ENCODE measurements at places on chromosomes 5 and 9.

- no peak for DNase-seq
Observed at GRCh38 chr5:5705010-5705409, 282.5 kb downstream of the ICE1 start.

DNA sequence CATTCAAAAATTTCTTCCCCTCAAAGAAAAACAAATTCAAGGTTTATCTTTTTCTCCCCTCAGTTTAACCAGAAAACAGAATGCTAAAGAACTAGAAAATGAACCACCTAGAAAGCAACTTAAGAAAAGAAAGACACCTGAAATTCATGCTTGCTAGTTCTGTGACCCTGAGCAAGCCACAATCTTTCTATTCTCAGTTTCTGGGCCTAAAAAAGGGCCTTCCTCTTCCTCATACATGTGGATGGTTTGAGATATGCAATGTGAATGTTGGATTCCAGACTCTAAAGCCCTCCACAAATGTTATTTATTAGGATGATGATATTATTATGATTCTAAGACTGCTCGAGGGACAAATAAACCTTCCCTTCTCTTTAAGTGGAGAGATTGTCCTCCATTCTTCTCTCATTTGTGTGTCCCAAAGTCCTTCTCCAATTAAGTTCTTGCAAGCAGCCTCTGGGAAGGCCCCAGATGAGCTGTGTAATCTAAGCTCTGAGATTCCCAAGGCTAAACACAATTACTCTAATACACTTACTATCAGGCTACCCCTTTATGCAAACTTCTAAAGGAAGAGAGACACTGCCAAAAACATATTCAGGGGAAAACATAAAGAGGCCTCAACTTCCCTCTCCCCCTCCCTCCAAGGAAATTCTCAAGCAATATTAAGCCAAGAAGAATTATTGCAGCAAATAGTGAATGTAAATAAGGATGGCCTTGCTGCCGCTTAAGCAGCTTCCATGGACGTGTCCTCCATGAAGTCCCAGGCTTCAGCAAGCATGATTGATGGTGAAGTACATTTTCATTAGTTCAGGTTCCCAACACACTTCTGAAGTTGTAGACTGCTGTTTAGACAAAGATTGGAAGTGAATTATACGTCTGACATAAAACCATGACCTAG, 80.2 kb downstream of the PRKACG start:
- no peak for DNase-seq

DNA sequence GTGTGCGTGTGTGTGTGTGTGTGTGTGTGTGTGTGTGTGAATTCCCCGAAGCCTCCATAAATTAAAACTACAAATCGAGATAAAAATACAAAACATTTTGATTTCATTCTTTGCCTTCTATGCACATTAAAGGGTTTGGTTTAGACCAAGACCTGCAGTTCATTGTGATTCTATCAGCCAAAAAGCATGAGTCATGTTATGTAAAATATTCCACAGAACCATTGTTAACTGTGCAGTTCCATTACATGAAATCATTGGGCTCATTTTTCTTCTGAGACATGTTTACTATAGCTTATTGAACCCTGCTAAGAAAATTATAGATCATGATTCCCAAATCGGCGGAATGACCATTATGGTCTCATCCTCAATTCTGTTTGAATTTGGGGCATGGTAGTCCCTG, 11.7 kb downstream of the CAVIN4 start:
- no peak for DNase-seq

- DNase-seq = no peak
Observed at GRCh38 chr5:88878976-88879375, 4.0 kb downstream of the MEF2C start.

DNA sequence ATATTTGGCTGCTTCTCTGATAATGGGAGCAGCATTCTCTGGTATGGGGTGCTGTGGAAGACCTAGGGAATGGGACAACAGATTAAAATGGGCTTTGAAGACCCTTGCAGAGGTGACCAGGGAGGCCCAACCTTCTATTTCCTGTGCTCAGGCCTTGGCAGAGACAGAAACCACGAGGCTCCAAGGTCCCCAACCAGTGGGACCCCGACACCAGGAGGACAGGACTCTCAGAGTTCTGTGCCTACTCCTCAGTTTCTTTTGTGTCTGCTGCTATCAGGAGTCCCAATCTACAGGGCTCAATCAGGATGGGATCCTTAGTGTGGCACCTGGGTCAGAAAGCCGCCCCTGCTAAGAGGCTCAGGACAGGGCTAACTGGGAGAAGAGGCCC, 29.3 kb downstream of the CSF2 start:
- no peak for DNase-seq

DNA sequence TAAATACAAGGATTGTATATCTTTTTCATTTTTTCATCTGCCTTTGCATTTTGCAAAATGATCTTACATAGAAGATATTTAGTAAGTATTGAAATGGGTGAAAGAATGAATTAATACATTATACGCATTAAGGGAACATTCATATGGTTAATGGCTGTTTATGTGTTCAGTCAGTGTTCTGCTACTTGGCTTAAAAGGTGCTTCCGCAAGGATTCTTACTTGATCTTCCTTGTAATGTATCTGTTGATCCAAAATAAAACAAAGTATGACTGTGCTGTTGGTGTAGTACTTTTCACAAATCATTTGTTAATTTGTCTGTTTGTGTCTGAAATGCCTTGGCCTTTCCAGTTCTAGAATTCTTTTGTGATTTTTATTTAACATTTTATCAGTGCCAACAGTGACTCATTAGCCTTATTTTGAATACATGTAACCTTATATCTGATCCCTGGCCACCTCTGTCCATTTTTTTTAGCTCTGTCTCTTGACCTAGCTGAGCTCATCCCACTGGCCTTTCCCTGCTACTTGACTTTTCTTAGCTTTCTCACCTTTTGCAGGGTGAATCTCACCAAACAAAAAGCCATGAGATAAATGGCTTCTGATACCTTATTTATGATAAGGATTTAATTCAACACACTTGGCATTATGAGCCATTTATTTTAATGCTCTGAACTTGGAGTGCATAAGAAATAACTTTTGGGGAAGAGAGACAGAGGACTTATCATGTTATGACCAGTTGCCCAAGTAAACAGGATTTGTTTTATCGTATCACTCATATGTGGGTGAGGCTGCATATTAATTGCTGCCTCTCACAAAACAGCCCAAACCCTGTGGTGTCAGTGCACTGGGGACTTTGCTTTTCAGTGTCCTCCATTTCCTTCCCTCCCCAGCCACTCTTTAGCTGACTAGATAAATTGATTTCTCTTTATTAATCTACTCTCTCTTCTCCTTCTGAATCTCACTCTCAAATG, 340.3 kb downstream of the KDM4C start:
- no peak for DNase-seq

- no peak for DNase-seq
Observed at GRCh38 chr9:105118636-105119035, 125.8 kb upstream of the SLC44A1 start.

GRCh38 chr5:36158144-36158543, 6.2 kb downstream of the SKP2 start:
- DNase-seq = no peak

- no peak for DNase-seq
Observed at GRCh38 chr5:53971131-53971530, 339.2 kb downstream of the ARL15 start.

DNA sequence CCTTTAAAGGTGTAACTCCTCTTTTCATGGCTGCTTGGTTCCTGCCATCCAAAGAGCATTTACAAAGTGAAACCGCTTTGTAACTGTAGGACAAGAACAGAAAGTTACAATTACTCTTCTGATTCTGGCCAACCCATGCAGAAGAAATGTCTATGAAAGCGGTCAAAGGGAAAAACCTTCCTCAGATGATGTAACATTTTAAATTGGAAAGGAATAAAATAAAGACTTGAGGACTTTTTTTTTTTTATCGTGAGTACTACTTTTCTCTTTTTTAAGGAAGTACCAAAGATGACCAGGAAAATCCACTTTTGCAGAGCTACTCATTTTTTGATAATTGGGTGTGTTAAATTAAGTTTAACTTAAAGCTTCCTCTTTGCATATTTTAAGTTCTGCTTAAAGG, 13.0 kb upstream of the C9orf72 start:
- DNase-seq = no peak

DNA sequence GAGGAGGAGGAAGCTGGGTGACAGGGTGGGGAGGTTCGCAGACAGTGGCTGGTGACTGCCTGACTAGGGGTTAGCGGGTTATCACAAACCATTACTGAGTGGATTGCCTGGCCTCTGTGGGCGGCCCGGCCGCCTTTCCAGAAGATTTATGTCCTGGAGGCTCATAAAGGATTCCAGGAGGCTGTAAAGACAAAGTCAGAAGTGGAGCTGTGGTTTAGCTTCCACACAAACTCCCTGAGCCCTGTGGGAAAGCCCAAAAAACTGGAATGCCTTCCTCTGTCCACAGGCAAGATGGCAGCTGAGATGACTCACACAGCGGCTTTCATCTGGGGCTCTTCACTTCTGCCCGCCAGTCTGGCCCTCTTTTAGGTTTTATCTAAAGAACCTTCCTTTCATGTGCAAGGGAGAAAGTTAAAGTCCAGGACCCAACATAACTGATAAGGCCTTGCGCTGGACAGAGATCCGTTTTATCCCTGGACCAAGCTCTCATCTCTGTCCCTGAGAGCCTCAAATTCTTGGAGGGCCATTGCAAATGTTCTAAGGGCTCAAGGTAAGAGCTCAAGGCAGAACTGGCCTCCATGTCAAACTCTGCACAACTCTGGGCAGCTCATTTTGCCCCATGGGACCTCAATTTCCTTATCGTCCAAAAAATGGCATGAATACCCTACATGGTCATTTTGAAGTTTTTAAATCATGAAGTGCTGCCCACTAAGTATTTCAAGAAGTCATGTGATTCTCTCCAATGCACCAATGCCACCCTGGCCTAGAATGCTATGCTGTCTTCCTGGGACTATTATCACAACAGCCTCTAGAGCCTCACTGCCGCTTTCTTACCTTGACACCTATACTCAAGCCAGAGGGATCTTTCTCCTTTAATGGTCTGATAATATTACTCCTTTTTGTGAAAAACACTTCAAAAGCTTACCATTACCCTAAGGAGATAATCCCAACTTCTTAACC, 249.4 kb upstream of the TRIM32 start:
- DNase-seq = no peak

DNA sequence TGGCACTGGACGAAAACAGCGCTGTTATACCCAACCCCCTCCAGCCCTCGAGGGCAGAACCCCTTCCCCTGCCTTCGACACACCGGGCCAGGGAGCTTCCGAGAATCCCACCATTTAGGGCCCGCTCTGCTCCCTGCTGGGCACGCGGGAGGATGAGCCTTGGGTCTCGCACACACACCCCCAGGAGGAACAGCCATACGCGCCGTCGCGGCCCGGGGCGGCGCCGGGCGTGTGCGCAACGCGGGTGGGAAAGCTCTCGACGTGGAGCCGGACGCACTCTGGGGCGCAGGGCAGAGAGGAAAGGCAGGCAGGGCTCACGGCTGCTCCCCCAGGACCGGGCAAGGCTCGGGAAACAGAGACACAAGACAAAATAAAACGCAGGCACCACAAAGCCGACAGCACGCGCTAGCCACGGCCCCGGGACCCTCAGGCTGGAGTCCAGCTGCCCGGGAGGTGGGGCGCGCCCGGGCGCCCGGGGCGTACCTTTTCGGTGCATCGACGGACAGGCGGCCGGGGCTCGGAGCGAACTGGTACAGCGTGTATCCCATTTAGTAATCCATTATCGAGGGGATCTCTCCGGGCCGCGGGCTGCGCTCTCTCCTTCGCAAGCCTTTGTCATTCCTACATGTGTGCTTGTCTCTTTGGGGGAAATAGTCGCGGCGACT, 789 bp downstream of the SEMA6A start:
- DNase-seq = no peak

GRCh38 chr5:101929628-101930027, 366.5 kb downstream of the SLCO4C1 start:
- no peak for DNase-seq

- DNase-seq = no peak
Observed at GRCh38 chr5:8726383-8727036, 819.4 kb downstream of the SEMA5A start.

DNA sequence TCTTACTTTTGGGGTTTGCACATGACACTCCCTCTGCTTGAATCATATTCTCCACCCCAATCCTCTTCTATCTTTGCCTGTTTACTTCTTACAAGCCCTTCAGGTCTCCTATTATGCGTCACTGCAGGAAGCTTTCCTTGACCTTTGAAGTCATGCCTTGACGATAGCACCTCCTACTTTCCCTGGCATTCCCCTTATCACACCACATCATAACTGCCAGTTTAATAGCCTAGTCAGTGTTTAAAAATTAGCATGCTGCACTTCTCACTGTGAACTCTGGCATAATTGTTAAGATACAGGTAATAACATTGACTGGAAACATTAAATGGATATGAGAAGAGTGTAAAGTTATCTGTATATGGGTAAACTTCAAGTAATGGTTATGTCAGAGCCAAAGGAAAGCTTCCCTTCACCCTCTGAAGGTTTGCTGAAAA, 37.1 kb upstream of the CEP120 start:
- DNase-seq = no peak

GRCh38 chr5:40569546-40570270, 110.0 kb upstream of the PTGER4 start:
- DNase-seq = no peak

DNA sequence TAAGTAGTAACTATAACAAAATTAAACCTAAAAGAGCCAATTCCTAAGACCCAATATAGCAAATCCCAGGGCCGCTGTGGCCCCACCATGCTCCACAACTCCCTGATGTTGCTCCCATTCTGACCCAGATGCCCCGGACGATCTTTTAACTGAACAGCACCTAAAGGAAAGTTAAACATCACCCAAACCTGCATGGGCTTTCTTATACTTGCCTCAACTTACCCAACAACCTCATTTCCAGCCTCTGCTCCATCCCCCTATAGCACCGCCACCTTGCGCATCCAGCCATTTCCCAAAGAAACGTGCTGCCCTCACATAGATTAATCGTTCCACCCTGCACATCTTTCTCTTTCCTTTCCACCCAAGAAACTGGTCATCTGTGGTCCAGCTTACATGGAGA, 54.6 kb downstream of the ZNF354C start:
- no peak for DNase-seq

DNA sequence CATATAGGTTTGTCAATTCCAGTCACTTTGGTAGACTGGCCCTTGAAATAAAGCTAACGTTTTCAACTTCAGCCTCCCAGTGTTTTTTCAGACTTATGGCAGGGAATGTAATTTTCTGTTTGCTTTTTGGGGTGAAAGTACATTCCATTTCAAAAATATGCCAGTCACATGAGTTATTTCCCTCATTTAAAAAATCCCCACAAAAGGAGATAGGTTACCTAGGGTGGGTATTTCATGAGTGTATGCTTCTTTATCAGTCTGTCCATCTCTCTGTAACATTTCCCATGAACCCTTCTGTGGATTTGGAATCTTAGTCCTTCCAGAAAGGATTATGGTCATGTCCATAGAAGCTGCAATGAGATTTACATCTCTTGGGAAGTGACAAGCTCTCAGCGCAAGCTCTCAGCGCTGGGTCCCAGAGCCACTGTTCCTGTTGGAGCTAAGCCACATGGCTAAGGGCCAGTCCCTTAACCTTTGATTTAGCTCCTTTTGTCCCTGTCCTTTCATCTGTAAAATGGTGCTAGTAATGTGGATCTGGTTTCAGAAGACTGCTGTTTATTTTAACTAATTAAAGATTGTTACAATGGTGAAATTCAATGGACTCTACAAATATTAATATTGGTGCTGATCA, 294.9 kb downstream of the NR3C1 start:
- DNase-seq = no peak

All from non-pigmented ciliary epithelial cell (primary cell).